SW 1271 (cell line): ENCODE measurements at places on chromosomes 3 and 15.

DNA sequence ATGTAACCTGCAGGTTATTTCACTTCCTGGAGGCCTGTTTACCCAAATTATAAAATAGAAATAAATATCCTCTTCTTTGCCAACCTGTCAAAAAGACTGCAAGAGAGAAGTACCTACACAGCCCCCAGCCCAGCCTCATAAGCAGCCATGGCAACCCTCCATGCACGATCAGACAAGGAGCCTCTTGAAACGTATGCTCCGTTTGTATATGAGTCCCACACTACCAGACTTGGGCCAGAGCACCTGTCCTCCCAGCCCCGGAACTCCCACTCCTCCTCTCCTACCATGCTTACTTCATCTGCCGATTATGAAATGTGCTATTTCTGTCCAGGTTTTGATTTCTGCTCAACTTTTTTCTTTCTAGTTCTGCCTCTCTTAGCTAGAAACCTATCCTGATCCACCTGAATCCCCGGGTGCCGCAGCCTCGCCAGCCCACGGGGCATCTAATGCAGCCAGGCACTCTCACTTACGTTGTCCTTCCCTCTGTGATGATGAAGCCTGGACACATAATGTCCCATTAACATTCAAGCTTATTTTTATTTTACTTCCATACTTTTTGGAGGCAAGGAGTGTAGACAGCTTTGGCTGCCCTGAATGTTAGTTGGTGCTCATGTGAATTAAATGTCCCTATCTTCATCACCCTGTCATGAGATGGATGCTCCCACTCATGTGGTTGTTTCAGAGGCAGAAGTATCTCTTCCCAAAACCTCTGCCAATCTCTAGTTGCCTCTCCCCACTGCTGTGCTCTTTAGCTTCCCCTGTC lies 73.8 kb downstream of the MB21D2 start:
- DNase-seq: no peak

GRCh38 chr3:114205541-114205940 lies 26.7 kb upstream of the DRD3 start:
- no peak for DNase-seq

DNA sequence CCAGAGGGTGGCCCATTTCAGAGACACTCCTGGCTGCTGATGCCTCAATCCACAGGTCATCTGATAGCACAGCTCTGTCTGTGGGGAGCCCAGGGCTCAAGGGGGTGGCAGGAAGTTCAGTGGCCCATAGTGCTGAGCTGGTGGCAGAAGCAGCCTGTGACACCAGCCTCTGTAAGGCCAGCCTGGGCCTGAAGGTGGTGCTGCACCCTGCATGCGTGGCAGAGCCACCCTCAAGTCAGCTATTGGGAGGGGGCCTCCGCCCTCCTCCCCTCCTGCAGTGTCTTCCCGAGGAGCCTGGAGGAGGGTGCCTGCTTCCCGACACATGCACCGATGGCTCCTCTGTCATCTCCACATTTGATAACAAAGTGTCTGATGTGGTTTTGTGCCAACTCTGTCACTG lies 3.0 kb downstream of the PLA1A start:
- no peak for DNase-seq

- DNase-seq: no peak
Measured at GRCh38 chr3:28103861-28104260, 137.6 kb upstream of the CMC1 start.

DNA sequence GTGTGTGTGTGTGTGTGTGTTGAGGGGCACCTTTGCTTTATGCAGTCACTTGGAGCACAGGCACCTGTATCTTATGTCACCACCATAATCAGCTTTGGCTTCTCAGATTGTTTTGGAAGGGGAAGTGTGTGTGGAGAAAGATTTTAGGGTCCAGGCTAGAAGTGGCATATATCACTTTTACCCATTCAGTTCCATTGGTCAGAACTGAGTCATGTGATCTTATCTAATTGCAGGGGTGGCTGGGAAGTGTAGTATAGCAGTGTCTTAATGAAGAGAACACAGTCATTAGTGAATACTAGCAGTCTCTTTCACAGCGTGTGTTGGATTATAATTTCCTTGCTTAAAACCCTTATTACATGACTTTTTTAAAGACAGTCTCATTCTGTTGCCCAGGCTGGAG lies 20.6 kb downstream of the NCK1 start:
- DNase-seq: no peak

- DNase-seq: no peak
Measured at GRCh38 chr3:30847592-30847991, 46.9 kb downstream of the GADL1 start.

DNA sequence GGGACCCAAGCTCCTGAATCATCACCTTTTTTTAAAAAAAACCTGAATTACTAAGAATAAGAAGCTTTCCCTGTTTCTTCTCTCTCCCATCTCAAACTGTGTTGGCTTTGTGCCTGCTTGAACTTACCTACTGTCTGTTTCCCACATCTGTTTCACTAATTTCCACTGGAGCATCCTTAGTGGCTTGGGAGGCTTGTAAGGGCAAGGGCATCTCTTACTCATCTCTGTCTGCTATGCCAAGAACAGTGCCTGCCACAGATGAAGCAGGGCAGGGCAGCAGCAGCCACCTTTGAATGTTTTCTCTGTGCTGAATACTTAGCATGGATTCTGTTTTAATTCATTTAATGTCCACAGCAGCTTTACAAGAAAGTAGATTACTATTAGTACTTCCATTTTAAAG lies 42.3 kb downstream of the SNRK start:
- no peak for DNase-seq

DNA sequence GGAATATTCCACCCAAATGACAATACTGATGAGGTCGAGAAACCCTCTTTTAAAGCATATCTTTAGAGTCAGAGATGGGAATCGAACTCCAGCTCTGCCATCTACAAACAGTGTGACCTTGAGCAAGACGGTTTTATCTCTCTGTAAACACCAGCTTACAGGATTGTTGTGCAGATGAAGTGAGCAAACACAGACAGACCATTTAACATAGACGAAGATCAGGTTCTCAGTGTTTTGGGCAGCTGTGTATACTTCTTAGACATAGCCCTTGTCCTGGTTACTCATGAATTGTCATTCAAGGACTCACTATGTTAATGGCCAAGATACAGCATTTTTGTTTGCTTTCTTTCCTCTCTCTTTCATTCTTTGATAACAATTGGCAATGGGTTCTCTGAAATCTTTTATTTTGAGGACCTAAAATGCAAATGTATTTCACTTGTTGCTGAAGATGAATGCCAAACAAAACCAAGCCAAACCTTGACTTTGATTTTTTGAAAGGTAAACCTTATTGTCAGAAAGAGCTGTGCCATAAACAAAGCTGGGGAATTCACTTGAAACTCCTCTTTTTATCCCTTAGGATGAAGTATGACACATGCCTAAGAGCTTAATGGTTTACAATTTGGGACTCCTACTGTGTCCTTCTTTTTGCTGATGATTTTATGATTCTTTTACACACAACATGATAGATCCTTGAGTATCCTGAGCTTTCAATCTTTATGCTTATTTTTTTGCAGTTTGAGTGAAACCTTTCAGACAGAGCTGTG lies 250.0 kb upstream of the PDZRN3 start:
- DNase-seq: no peak

DNA sequence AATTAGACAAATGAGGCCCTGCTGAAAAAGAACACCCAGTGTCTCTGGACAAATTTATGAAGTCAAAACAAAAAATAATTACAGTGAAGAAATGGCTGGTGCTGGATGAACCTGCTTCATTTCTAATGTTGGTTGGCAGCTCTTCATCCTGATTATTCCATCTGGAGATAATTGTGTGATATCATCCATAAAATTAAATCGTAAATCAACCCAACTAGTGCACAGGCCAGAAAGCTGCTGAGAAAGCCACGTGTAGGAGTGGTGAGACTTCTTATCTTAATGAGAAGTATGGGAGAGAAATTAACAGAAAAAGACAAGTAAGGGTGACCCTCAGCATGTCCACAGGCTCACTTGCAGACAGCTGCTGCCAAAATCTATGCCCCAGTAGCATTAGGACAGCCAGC lies 465.2 kb upstream of the TGFBR2 start:
- no peak for DNase-seq

- no peak for DNase-seq
Measured at GRCh38 chr3:57673156-57673555, 19.7 kb downstream of the DENND6A start.

GRCh38 chr15:100972975-100973350 lies 53.8 kb downstream of the LRRK1 start:
- DNase-seq: no peak

DNA sequence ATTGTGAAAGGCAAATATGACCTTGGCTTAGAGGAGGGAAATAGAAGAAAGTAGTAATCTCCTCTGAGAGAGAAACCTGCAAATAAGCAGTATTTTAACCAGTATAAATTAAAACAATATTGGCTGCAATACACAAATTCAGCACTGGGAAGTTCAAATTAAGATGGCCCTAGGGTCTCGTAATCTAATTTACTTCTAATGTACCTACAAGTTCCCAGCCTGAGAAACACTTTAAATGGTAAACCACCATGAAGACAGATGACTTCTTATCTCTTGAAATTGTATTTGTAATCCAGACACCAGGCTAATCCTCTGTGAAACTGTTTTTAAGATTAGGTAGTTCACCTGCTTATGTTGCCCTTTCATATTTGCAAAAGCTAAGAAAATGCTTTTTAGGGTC lies 199.7 kb downstream of the CADPS start:
- no peak for DNase-seq

GRCh38 chr3:44226573-44226972 lies 15.1 kb upstream of the TOPAZ1 start:
- no peak for DNase-seq

- no peak for DNase-seq
Measured at GRCh38 chr3:39196671-39197356, 4.4 kb upstream of the XIRP1 start.

DNA sequence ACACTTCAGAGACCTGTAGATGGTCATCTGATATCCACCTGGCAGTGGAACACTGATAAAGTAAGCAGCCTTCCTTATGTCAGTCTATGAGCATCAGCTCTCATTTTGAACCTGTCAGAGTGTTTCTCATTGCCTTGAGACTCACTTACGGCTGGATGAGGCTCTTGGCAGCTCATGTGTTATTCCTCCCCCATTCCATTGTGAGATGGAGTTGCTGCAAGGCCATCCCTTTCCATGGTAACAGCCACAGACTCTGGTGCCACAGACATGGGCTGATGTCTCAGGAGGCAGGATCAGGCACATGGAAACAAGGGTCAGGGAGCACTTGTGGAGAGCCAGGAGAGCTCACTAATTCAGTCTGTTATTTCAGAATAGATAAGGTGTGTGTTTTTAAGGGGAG lies 11.9 kb downstream of the KCNAB1 start:
- DNase-seq: no peak

DNA sequence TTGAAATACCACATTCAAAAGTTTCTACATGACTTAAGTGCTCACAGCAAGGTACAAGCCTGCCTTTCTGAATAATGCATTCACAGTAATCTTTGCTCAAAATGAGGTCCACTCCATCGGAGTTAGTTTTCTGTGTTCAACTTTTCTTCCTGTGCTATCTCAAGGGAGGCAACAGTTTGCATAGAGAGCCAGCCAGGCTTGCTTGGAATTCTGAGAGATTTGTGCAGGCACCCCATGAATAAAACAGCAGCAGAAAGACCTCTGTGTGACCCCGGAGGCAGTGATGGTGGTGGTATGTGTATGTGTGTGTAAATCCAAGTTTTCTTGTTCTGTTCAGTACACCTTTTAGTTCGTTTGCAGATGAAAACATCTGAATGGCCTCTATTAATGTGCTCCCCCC lies 124.0 kb downstream of the ADAMTS9 start:
- DNase-seq: no peak

DNA sequence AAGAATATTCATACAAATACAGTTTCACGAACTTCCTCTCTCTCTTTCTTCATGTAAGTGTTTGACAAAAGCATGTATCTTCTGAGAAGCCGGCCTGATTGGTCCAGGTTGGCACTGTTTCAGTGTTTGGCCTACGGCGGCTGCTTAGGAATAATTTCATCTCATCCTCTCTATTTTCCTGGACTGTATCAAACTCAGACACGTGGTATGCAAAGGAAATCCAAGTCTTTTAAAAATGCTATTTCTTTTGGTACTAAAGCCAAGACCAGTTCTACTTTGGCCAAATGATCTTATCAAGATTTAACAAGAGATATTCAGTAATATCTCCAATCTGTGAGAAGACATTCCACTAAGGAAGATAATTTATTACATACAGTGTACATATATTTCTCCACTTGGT lies 152.8 kb downstream of the TIGIT start:
- DNase-seq: no peak

- DNase-seq: no peak
Measured at GRCh38 chr15:57147621-57148020, 228.7 kb upstream of the CGNL1 start.

DNA sequence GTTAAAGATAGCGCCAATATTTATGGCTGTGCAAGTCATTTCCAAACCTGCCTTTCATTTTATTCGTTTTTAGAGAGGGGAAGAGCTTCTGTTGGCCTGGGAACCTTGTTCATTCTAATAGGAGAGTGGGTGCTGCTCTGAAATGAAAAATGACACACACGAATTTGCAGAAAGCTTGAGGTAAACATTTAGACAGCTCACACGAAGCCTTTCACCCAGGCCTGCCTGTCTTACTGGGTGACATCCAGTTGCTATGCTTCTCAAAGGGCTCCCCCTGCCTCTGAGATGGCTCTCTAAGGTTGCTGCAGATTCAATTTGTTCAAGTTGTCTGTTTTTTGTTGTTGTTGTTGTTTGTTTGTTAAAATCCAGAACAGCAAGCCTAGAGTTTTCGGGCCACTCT lies 18.2 kb downstream of the PEX5L start:
- DNase-seq: no peak

DNA sequence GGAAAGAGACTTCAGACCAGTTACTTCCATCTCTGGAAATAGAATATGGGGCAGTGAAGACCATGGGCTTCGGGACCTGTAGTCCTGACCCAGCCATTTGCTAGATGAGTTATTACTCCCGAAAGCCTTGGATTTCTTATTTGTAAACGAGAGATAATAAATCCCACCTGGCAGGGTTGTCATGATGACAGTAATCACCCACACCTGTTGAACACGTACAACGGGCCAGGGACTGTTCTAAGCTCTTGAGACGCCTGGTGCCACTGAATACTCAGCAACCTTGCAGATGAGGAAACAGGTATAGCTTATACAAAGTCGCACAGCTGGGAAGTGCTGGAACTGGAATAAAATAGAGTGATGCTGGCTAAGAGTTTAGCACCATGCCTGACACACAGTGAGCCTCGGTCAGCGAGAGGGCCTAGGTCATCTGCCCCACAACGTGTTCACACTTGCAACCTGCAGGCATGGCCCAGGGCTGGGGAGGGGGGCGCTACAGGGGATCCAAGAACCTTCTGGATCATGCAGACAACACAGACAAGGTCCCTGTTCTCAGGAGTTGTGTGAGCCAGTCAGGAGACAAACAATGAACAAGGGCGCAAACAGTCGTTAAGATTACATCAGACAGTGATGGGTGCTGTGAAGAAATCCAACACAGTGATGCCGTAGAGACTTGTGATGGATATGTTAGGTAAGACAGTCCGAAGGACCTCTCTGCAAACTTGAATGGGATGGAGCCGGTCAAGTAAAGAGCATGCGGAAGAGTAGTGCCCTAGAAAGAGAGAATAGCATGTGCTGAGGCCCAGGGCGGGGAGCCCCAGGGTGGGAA lies 89.2 kb downstream of the CORO2B start:
- DNase-seq: no peak
